Stimulated activated CD4-positive, alpha-beta T cell treated with anti-CD3 and anti-CD28 coated beads, Interleukin-1b, Interleukin-23, amount 100 ng/mL, for 4 hours (primary cell): ENCODE measurements at places on chromosomes 2 and 18.

DNA sequence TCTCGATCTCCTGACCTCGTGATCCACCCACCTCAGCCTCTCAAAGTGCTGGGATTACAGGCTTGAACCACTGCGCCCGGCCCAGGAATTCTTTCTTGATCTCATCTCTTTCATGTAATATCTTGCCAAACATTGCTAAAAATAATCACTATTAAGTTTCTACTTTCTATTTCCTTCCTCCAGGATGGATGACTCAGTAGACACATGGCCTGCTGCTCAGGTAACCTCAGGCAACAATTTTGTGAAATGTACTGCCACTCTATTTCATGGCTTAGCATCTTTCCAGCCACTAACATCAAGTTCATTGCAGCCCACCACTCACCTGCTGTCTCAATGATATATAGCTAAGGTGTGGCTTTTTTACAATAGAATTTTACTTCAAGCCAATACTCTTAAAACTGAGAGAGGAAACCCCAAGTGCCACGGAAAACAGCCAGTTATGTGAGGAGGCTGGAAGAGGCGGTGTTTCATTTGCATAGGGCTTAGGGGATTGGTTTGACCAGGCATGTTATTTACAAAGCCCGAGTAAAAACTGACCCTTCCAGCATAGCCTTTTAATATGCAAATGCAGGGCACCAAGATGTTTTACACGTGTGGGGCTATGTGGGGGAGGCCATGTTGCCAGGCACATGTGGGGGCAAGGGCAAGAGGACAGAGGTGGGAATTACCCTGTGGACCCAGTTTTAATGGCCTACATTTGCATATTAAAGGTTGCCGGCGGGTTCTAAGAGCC lies 11.3 kb upstream of the SUMO1 start:
- DNase-seq, result no peak

GRCh38 chr2:42192652-42193566 lies 23.8 kb downstream of the EML4 start:
- no peak for DNase-seq

GRCh38 chr2:159620796-159621195 lies 4.4 kb upstream of the BAZ2B start:
- no peak for DNase-seq

GRCh38 chr18:49183921-49184320 lies 233.2 kb upstream of the SMAD7 start:
- DNase-seq, result no peak

DNA sequence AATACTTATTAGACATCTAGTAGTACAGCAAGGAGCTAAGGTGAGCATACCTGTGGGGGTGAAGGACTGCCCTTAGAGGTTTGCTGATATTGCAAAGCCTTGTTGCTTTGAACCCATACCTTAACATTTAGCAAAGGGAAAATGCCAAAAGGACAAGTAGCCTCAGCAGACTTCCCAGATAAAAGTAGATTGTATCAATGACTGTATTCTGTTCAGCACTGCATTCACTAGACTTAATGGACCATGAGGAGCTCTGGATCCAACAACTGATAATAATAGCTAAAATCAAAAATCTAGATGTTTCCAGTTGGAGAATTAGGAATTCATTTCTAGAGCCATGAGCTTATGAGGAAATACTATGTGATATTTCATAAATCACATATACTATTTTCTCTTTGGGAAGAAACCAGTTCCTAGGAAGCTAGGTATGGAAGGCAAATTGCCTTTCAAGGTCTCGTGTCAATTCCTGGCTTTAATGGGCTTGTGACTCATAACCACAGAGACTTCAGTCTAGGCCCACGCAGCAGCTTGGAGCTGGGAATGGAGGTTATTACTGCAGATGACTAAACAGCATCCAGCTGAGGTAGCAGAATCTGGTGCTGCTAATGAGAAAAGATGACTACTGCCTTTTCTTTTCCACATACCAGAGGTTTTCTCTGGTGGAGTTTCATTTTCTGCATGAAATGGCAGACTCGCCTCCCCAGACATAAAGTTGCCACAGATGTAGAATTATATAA lies 191.2 kb upstream of the NABP1 start:
- DNase-seq, result no peak

DNA sequence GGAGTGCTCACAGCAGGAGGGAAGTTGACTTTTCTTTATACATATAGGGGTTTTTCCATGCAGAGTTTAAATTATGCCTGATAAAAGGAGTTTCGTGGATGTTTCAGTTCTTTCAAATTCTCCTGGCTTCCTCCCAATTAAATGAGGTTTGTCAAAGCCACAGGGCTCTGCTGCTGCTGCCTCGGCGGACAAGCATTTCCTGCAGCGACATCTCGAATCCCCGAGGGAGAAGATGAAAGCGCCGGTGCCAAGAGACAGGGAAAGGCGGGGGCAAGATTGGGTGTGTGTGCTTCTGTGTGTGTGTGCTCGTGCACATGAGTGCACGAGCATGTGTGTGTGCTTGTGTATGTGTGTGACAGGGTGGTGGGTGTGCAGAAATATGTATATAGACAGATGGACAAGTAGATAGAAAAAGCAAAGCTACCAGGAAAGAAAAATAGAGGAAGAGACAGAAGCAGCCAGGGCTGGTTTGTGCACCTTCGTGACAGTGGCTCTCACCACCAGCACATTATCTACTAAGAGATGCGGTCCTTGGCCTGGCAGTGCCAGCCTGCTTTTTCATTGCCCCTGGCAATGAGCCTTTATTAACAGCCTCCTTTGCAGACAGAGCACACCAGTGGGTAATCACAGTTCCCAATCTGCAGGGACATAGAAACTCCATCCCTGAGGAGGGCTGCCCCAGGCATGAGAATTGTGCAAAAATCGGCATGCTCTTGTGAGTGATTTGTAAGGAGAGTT lies 76.2 kb downstream of the CDK15 start:
- no peak for DNase-seq

GRCh38 chr2:75068546-75068945 lies 110.1 kb downstream of the POLE4 start:
- no peak for DNase-seq

DNA sequence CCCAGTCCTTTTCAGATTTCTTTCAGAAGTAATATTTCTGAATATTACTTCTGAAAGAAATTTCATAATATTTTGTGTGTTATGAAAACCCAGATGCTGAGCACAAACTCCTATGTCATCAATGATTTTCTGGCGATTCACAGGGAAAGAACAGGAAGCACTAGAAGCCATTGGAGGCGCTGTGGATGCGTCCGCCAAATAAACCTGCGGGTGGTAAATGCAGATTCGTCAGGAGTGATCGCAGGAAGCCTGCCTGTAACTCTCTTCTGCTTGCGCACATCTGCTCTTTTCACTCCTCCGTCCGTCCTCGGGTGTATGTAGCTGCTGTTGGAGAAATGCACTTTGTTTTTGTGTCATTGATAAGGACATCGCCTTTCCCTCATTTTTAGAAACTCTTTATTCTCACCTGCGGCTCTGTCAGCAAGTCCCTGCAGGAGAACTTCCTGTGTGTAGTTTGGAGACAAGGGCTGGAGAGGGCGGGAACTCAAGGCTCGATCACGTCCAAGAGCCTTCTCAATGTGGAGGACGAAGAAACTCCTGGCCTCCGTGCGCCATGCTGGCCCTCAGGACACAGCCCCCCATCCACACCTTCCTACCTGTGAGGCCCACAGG lies 483.8 kb downstream of the GALR1 start:
- DNase-seq, result no peak

GRCh38 chr2:1799174-1799573 lies 54.9 kb upstream of the PXDN start:
- DNase-seq, result no peak

DNA sequence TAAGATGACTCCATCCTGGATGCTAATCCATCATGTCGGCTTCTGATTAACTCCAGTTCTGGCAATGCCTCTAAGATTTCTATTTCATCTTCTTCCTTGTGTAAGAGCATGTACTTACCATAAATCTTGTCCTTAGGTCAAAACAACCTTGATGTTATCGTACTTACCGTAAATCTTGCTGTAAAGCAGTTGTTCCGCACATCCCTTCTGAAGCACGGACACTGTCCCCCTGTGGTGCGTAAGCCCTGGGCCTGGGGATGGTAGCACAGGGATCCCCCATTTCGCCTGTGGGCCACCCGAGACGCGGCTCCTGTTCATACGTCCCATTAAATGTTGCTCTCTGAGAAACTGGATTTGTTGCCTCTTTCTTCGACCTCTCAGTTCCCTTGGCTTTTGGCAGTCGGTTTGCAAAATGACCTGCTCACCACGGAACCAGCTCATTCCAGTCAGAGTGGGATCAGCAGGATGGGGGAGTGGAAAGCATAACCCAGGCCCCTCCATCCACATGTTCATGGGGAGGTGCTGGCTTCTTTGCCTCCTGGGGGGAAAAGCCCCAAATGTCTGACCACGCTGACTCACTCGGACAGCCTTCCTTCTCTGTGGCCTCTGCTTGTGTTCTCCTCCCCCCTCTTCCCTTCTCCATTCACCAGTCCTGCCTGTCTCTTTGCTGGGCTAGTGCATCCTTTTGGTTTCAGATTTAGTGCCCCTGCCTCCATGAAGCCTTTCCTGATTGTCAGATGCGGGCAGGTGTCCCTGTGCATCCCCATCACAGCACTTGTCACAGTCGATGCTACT lies 49.9 kb downstream of the RAB31 start:
- no peak for DNase-seq

DNA sequence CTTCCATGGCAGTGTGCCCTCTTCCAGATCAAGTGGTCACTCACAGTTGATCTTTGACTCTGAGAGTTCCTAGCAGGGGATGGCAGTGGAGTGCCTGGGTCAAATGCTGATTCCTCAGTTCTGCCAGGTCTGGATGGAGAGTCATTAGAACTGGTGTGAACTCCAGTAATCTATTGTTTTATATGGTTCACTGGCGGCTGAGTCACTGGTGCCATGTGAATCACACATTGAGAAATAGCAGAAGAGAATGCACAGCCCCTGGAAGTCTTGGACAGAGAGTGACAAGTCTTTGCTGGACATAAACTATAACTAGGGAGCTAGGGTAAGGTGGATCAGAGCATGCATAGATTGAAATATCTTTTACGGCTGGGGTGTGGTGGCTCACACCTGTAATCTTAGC lies 86.9 kb downstream of the EIF2AK3 start:
- no peak for DNase-seq

- DNase-seq, result no peak
These were observed 292.3 kb upstream of the FANCL start for GRCh38 chr2:58533376-58533775.

- DNase-seq, result peak; percentile 41
These were observed 117.0 kb upstream of the EML6 start for GRCh38 chr2:54606393-54606958.

- DNase-seq, result no peak
These were observed 189.9 kb downstream of the INO80D start for GRCh38 chr2:205895981-205896655.

GRCh38 chr2:64586883-64587481 lies 62.9 kb downstream of the AFTPH start:
- no peak for DNase-seq

DNA sequence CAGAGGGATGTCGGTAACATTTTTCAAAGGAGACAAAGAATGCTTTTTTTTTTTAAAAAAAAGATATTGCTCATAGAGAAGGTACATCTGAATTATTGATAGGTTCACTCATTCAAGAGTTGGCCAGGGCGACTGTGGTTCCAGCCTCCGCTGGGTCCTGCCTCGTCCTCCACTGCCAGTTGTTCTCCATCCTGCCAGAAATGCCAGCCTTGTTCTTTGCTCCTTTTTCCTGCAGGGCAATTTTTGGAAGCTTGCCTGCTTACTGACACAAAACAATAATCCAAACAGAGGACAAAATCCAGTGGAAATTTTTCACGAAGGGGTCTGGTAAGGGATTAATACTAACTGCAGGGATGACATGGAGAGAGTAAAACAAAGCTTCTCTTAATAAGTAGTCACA lies 1113.0 kb downstream of the CBLN2 start:
- no peak for DNase-seq

DNA sequence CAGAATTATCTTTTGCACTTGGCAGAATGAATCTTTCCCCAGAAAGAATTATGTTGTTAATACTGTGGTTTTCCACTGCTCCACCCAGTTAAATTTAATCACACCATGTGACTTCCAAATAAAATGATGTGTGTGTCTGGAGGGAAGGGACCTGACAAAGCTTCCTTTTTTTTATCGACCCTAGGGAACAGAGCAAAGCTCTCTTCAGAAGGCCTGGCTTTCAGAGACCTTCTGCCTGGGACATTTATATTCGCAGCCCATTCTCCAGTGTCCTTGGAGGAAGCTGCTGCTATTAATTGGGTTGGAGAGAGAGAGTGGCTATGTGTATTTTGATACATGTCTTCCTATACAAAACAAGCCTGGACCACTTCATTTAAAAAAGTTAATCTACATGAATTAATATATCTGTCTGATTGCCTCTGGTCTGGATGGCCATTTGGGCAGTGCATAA lies 233.7 kb downstream of the PRKCE start:
- no peak for DNase-seq

- DNase-seq, result no peak
These were observed 163.4 kb downstream of the TMEM163 start for GRCh38 chr2:134555411-134555810.

GRCh38 chr2:38218591-38218991 lies 142.6 kb upstream of the CYP1B1 start:
- DNase-seq, result no peak

DNA sequence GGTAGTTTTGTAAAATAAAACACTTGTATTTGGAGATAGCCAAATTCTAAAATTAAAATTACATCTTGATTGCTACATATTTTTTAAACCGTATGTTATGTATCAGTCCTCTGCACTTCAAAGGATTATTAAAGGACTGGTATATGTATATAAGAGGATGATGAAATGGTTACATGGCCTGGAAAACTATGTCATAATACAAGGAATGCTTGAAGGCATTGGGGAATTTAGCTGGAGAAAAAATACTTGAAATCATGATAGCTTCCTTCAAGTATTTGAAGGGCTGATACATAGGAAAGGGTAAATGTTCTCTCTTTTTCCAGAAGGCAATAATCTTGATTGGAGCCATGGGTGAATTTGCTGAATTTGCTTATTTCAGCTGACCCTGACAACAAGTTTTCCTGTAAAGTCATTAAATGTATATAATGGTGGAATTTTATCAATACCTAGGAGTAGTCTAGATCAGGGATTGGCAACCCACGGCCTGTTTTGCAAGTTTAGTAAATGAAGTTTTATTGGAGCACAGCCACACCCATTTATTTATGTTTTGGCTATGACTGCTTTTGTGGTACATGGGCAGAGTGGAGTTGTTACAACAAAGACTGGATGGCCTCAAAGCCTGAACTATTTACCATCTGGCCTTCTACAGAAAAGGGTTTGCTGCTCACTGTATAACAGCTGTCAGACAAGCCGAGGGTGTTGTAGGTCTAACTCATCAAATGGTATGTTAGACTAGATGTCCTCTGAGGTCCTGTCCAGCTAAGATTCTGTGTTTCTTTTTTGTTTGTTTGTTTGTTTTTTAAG lies 34.4 kb downstream of the ACYP2 start:
- DNase-seq, result no peak
